ENCODE measurements at places on chromosomes 16 and 17. TPM values are rescaled to one million over a fixed set of nuclear protein-coding genes. Genes with fewer than 3 reads are reported as not detected.

Gene GPR142
- total RNA-seq: not detected

Gene VAT1L
- 19.3 TPM for total RNA-seq

Gene C17orf67
- 1.5 TPM for total RNA-seq

Gene KRTAP4-7
- not detected for total RNA-seq

Gene SALL1
- 5.0 TPM for total RNA-seq

Gene CCL14
- total RNA-seq: 1.1 TPM

Gene PIK3R5
- total RNA-seq: 1.2 TPM

Data from cerebellum (tissue), 4 donors.